ENCODE measurements at places on chromosomes 13 and 19.

DNA sequence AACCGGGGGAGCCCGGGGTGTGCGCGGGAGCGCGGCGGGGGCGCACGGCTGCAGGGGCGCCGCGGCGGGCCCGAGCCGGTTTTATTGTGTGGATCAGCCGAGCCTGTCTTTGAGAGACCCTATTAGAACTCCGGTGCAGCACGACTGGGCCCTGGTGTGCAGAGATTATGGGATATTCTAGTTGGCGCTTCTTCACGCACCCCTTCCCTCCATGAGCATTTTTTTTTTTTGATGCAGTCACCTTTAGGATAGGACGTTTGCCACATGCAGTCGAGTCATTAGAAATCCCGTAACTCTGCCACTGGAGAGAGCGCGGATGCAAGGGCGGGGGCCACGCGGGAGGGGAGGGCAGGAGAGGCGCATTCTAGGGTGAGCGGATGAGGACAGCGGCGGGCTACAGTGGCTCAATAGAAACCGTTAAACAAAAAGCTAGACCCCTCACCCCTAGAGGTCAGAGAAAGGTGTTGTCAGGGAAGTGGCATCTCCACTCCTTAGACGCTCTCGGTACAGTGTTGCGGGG lies 3.7 kb downstream of the FGF9 start:
- no peak for DNase-seq

DNA sequence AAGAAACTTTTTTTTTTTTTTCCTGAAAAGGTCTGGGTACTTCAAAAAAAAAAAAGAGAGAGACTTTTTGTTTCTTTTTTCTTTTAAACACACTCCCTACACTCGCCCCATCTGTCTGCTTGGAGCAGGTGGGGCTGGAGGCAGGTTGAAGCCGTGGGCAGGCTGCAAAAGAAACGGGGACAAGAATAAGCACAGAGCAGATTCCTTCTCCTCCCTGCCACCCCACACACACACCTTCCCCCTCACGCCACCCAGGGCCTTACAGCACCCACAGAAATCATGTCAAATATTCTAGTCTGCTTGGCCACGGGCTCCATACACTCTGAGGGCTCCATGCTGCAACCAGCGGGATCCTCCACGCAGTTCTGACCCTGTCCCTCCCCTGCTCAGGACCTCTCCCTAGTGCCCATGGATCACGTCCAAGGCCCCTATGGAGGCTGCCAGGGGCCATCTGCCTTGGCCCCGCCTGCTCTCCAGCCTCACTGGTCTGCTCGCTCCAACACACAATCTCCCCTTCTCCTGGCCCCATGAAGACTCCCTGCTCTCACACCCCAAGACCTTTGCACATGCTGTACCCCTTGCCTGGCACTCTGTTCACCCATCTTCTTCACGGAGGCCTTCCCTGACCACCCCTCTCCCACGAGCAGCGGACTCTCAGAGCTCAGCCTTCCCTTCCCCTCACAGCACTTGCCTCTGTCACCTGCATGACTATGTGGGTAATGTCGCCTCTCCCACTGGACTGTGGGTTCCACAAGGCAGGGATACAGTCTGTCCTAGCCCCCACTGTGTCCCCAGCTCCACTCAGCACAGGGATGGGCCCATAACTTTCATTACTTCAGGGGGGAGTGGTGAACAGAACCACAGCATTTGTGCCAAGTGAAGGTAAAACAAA lies 11.4 kb downstream of the AKT2 start:
- no peak for DNase-seq

GRCh38 chr19:43354305-43354627 lies 780 bp downstream of the CD177 start:
- no peak for DNase-seq

DNA sequence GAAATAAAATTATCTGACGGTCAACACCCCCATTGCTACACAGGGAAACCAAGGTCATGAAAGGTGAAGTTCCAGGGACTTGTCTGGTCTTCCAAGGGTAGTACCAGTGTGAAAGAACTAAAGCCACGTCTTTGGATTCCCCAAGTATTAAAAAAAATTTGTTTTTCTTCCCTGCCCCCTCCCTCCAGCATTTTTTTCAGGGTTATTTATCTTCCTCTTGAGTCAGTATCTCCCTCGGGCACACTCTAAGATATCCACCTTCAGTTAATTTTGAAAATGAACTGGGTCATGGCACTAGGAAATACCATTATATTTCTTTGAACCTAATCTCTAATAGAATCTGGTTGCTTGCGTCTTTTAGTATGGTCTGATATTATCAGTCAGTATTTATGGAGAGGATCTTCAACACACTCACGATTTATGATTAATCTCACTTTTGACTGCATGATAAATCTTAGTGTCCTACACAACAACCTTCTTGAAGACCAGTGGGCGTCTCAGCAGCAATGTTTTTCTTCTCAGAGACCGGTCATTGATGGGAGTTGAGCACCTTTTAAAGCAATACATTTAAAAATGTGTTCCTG lies 9.1 kb downstream of the ATP8A2 start:
- no peak for DNase-seq

GRCh38 chr13:111629926-111630325 lies 309.5 kb downstream of the TEX29 start:
- DNase-seq, result no peak

GRCh38 chr13:22276616-22277015 lies 605.7 kb downstream of the FGF9 start:
- DNase-seq, result no peak

DNA sequence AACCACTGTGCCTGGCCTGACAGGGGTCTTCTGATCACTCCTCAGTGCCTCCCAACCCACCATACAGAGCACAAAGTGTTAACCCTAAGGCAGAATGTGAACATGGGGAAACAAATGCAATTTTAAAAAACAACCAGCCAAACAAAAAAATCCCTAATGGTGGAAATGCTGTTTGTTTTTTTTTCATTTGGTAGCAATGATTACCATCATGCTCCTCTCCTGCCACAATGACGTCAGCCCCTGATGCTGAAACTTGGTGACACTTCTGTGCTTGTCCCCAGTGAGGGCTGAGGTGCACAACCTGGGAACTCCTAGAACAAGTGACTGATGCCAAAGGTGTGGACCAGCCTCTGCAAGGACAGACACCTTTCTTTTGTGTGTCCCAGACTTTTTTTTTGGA lies 4.0 kb upstream of the TSPAN16 start:
- no peak for DNase-seq

DNA sequence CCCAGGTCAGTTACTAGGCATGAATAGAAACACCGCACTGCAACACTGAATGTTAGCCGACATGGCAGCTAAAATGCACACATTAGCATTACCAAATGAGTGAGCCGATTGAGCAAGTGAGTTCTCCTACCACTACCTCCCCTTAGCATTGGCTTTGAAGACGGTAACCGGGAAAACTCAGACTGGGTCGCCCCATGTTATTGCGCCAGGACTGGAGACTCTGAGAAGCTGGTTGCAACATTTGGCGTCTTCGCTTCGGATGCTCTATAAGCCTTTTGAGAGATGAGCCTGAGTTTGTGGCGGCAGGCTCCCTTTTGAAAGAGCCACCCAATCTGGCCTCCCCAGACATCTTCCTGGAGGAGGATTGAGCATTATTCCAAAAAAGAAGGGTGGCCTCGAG lies 68.5 kb upstream of the POMP start:
- DNase-seq, result no peak

DNA sequence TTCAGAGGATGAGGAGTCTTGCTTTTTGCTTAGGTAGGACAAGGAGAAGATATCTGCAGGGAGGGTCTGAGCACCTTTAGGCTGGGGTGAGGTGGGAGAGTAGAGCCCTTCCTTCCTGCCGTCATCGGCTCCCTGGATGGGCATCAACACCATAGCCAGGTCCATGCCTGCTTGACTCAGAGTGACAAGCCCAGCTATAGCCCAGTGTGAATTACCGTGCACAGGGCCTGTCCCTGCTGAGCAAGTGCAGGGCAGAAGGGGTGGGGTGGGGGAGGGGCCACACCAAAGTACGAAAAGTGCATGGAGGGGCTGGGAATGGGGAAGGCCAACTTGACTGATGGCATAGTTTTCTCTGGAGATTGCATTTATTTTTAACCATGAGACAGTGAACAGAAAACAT lies 30.3 kb upstream of the RNF113B start:
- DNase-seq, result no peak

DNA sequence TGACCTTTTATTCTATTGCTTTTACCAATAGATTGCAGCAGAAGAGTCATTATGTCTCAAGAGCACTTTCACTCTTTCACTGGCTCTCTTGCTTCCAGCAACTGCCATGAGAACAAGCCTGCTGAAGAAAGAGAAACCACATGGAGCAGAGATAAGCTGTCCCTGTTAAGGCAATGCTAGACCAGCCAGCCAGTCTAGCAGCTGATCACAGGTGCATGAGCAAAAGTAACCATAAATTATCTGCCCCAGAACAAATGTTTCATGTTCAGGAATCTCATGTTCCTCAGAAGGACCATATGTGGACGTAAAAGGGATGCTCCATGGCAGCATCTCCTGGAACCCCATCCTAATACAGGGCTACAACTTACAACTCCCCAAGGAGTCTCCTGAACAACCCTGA lies 20.4 kb upstream of the DCLK1 start:
- DNase-seq, result no peak

DNA sequence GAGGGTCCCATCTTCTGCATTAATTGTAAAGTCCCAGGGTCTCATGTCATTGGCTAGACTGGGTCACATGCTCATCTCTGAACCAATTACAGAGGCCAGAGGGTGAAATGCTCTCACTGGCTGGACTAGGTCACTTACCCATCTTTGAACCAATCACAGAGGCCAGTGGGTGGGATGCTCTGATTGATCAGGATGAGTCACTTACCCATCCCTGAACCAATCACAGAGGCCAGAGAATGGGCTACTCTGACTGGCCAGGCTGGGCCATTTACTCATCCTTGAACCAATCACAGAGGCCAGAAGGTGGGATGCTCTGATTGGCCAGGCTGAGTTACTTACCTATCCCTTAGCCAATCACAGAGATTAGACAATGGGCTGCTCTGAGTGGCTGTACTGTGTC lies 5.3 kb downstream of the MISP start:
- DNase-seq, result no peak

- no peak for DNase-seq
Observed at GRCh38 chr13:90826688-90827087, 520.8 kb upstream of the MIR17HG start.

- DNase-seq, result no peak
Observed at GRCh38 chr19:53580871-53581835, 43.2 kb downstream of the ZNF331 start.

DNA sequence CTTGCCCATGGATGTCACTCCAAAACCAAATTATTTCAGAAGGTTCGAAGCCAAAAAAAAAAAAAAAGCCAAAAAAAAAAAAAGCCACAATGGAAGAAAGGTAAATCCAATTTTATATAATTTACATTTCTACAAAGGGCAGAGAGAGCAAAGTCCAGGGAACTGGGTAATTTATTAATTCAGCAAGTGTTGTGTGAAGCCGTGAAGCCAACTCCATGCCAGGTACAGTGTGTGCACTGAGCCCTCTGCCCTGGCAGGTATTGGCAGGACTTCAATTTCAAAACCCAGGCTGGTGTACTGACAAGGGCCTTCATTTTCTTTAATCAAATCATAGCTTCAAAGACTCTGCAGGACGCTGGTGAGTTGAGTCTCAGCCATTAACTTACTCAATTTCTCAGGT lies 5.5 kb upstream of the RFPL4A start:
- DNase-seq, result no peak

- no peak for DNase-seq
Observed at GRCh38 chr19:43525836-43526771, 897 bp downstream of the ETHE1 start.

- no peak for DNase-seq
Observed at GRCh38 chr13:24627946-24628345, 52.3 kb upstream of the ATP12A start.

- no peak for DNase-seq
Observed at GRCh38 chr13:85659493-85659892, 139.7 kb downstream of the SLITRK6 start.

GRCh38 chr19:50357178-50358100 lies 8.0 kb downstream of the NAPSA start:
- no peak for DNase-seq

DNA sequence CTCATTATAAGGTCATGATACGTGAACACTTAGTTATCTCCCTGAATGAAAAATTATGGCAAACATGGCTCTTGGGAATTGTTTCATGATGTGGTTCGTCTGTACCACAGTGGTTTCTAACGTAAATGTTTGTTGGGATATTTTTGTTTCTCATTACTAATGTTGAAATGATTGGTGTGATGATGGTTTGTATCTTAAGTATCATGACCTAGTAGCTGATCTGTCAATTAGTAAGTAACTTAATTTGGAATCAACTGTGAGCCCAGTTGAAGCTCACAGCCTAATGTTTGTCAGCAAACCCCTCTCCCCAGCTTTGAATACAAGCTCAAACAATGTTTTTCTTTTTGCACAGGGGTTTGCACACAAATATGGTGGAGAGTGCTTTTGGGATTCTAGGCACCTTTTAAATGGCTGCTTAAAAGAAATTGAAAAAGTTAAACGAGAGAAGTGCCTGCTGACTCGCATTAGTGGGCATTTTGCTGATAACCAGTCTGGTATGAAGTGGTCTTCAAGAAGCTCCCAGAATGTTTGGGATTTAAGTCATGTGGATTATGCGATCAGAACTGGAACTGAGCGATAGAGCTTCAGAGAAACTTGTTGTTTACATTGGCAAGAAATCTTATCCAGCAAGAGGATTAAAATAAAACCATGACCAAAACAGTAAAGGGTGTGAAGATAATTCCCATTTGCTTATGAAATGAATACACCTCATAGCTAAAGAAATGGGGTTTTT lies 68.2 kb downstream of the LMO7 start:
- DNase-seq, result no peak

DNA sequence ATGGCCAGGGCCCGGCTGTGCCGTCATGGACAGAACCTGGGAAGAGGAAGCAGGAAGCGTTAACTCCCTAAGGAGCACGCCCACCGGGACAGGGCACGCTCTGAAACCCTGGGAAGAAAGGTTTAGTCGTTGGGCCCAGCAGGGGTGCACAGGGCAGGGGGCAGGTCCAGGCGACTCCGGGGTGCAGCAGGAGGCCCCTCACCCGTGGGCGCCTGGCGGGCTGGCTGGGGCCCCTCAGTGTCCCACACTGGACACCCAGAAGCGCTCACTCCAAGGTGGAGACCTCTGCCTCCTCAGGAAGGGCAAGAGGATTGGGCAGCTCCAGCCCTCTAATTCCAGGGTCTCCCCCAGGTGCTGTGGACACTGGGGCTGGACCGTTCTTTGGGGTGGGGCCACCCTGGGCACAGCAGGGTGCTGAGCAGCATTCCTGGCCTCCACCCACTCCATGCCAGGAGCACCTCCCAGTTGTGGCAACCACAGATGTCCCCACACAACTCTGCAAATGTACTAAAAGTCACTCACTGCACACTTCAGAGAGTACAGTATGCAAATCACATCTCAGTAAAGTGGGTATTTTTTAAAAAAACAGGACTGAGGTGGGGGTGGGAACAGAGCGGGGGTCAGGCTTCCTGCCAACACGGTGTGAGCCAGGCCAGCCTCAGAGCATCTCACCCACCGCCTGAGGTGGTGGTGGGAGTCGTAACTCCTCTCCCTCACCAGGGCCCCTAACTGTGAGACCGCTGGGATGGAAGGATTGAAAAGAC lies 35.2 kb downstream of the PIP5K1C start:
- no peak for DNase-seq

DNA sequence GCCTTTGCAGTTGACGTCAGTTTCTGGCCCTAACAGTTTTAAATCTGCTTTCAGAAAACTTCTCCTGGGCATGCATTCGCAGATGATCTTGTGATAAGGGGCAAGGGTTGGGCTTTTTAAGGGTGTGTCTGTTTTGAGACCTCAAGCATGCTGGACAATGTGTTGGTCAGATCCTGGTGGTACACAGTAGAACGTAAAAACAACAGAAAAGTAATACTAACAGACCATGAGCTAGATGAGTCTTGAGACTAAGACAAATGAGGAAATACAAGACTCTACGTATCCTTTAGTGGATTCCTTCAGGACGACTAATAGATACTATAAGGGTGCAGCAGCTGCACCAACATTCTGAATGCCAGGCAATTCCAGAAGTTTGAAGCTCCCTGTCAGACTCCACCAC lies 237.6 kb downstream of the DNAJC15 start:
- no peak for DNase-seq
